ENCODE measurements at places on chromosomes 2 and 18. TPM values are rescaled to one million over a fixed set of nuclear protein-coding genes. Genes with fewer than 3 reads are reported as not detected.

LRRTM4 gene
- polyA plus RNA-seq = not detected

ABCG8 gene
- polyA plus RNA-seq = not detected

TTL gene
- 37.9 TPM for polyA plus RNA-seq

PPP1CB gene
- polyA plus RNA-seq = 157 TPM

HADHB gene
- polyA plus RNA-seq = 109 TPM

TUBA3D gene
- not detected for polyA plus RNA-seq

C2orf78 gene
- polyA plus RNA-seq = not detected

COBLL1 gene
- 11.1 TPM for polyA plus RNA-seq

SKOR2 gene
- polyA plus RNA-seq = not detected

SULT6B1 gene
- polyA plus RNA-seq = not detected

DNA sequence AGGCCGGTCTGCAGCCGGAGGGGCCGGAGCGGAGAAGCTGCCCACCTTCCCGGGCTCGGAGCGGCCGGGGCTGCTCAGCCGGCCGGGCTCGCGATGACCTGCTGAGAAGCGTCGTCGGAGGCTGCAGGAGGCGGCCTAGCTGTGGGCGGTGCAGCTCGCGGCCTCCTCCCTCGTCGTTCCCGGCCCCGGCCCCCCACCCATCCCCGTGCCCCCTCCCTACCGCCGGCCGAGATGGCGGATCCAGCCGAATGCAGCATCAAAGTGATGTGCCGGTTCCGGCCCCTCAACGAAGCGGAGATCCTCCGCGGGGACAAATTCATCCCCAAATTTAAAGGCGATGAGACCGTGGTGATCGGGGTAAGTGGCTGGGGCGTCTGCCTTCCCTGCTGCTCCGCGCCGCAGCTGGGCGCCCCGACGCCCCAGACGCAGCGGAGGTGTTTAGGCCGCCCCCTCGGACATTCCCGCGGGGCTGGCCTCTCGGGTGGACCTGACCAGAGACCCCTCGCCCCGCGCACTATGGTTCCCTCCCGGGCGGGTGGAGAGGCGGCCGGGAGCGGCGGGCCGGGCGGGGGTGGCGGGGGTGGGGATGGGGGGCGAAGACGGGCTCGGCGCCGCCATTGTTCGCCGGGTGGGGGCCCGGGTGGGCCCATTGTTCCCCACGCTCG lies 492 bp downstream of the KIF5C start:
- no peak for DNase-seq

DNA sequence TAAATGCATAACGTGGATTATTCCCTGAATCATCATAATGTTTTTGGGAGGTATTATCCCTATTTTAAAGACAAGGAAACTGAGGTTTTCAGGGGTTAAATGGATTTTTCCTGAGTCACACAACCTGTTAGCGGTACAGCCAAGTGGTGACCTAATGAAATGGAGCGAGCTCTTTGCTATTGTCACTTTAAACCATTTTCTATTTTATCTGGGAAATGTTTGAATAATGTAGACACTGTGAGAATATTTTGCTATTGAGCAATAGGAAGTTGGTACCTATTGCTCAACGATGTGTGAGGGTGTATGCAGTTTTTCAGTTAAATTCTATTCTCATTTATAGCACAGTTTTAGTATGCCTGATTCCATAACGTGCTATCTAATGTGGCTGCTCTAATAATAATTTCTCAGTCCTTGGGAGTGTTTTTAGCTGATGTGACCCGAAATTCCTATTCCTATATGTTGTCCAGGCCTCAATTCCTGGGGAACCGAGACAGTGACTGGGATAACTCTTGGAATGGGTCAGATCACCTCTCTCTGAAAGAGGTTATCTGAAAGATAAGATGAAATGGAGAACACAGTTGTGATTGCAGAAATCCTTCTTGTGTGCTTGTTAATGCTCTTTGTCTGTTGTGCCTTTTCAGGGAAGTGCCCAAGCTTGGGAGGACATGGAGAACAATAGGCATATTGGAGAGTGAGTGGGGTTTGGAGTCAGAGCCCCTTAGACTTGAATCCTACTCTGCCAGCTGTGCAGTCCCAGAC lies 38.4 kb downstream of the ABCB11 start:
- DNase-seq = no peak

DNA sequence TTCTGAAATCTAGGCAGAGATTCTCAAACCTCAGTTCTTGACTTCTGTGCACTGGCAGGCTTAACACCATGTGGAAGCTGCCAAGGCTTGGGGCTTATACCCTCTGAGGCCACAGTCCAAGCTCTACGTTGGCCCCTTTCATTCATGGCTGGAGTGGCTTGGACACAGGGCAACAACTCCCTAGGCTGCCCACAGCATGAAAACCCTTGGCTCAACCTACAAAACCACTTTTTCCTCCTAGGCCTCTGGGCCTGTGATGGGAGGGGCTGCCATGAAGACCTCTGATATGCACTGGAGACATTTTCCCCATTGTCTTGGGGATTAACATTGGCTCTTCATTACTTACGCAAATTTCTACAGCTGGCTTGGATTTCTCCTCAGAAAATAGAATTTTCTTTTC lies 46.7 kb downstream of the TANC1 start:
- no peak for DNase-seq

DNA sequence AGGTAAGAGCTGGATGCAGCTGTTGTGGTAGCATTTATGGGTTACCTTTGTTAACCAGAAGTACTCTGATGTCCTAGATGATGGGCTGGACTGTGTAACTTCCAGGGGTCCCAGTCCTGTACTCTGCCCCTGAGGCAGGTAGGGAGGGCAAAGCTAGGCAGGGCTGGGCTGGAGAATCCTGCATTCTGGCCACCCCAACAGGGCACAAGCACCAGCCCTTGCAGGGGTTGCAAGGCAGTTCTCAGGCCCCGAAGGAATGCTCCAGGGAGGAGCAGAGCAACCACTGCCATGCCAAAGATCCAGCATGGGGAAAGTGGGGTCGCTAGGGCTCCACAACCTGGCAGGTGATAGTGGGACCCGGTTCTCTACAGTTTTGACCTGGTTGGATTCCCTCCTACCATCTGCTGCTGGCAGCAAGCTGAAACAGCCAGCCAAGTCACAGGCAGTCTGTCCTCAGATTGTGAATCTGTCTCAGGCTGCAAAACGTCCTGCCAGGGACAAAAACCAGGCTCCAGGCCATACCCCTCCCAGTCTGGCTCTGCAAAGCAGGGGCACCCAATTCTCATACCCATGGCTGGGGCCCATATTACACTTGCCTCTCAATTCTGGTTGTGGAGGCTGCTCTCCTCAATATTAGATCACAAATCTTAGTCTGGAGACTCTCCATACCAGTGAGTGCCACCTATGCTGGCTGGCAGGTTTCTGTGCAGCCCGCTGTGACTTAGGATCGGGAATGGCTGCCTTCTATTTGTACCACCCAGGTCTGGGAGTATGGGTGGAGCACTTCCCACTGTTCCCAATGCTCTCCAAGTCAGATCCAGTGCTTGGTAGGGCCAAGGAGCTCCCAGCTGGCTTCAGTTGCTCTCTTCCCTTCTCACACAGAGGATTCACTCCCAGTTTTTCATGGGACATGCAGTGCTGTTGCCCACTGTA lies 61.1 kb downstream of the SMCHD1 start:
- no peak for DNase-seq

GRCh38 chr2:54240515-54241469 lies 15.2 kb downstream of the TSPYL6 start:
- DNase-seq = no peak

DNA sequence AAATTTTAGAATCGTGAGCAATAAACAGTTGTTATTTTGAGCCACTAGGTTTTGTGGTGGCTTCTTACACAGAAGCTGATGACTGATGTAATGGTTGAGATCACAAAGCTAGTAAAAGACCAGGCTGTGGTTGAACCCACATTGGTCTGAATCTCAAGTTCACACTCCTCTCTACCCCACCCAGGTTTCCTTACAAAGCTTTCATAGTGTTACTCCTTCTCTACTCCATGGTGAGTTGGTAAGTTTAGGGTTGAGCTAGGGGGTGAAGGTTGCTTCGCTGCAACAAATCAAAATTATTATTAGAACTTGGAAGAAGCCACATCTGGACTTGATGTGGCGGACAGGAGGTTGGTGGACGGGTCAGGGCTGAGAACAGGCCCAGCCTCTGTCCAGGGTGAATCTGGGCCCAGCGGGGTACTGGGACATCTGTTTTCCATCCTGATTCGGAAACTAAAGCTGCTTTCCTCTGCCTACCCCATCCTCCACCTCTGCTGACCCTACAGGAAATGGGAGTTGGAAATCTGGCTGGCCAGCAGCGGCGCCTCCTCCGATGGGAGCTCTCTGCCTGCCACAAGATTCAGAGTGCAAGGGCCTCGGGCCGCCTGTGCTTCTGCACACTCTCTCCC lies 86.3 kb downstream of the ZFP36L2 start:
- no peak for DNase-seq

- no peak for DNase-seq
Measured at GRCh38 chr2:186554429-186554828, 35.4 kb upstream of the ITGAV start.

DNA sequence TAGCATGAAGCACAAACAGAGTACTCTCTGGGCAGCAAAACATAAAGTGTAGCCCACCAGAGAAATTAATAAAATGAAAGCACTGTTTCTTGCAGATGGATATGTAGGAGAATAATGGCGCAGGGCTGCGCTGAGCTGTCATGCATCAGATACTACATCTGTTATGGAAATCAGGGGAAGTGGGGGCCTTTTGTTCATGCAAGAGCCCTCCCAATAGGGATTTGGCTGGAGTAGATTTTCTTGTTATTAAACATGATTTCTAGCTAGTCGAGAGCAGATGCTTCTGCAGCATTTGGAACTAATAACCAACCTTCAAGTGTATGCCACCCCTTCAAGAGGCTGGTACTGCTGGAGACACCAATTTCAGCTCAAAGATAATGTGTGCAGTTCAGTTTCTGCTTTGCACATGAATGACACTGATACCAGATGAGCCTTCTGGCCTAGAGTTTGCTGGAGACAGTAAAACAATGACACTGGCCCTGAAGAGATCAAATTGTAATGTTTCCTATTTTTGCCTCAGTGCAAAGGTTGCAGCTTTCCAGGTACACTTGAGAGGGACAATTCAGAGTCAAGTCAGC lies 58.0 kb downstream of the RND3 start:
- no peak for DNase-seq

- DNase-seq = no peak
Measured at GRCh38 chr2:163269374-163270021, 430.9 kb upstream of the KCNH7 start.

DNA sequence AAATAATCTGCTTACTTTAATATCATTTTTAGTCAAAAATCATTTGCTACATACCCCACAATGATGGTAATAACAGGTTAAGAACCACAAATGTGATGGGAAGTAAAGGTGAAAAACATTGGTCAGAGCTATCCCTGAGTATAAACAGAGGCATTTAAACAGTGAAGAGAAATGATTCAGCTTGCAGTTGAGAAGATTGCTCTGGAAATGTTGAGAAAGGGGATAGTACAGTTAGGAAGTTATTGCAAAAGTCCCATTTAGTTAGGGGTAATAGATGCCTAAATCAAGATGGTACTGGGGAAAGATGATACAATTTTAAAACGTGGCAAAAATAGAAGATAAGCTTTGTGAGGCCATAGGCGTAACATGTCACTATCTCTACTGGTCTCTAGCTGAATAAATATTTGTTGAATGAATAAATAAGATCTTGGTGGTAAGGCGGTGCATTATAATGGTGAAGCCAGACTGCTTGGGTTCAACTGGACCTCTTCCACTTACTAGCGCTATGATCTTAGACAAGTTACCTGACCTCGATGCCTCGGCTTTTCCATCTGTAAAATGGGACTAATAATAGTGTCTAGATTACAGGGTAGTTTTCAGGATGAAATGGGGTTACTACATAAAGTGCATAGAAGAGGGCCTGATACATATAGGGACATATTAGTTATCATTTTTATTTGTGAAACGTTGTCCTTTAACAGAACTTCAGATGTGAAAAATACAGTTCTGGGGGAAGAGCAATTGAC lies 2.0 kb upstream of the BZW1 start:
- no peak for DNase-seq

GRCh38 chr2:162591403-162592083 lies 247.0 kb downstream of the KCNH7 start:
- no peak for DNase-seq

- no peak for DNase-seq
Measured at GRCh38 chr2:36753706-36754221, 57.3 kb downstream of the VIT start.

DNA sequence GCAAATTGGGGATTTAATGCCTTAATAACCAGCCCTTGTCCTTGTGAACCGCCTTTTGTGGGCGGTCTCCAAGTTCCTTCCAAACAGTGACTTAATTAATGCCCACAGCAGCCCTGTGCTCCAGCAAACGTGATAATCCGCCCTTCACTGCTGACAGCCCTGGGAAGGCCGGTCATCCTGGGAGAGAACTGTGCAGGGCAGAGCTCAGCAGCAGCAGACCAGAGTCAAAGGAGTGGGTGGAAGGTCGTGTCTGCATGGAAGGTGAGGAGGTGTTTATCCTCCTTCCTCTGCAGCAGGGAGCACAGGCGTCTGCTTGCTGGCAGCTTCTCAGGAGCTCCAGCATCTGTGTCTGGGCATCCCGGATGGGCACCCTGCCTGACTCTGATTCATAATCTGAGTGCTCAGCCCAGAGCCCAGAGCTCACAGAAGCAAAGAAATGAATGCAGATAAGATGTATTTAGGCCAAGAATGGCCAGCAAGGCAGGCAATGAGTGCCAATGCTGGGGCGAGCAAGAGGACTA lies 270.0 kb upstream of the PXDN start:
- DNase-seq = no peak

DNA sequence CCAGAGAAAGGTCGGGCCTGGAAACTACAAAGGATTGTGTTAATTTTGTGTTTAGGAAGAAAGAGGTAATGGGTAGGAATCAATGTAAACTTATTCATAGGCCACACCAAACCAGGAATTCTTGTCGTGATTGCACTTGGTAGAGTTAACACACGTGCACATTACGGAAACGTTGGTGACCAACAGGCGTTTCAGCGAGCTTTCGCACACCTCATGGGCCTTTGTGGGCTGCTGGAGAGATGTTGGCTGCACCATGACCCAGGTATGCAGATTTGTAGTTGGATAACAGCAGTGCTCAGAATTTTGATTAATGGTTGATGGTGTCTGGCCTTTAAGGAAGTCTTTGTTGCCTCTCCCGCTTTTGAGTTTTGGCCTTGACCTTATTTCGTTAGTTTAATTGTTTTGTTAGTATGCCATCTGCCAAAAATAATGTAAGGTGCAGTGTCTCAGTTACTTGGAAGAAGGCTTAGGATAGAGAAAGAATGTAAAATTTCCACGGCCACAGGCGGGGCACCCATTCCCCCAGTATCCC lies 1.9 kb downstream of the ZNF236 start:
- DNase-seq = no peak

- no peak for DNase-seq
Measured at GRCh38 chr2:239341146-239341732, 59.6 kb downstream of the HDAC4 start.

GRCh38 chr2:171894612-171894947 lies 536 bp upstream of the SLC25A12 start:
- DNase-seq = no peak

DNA sequence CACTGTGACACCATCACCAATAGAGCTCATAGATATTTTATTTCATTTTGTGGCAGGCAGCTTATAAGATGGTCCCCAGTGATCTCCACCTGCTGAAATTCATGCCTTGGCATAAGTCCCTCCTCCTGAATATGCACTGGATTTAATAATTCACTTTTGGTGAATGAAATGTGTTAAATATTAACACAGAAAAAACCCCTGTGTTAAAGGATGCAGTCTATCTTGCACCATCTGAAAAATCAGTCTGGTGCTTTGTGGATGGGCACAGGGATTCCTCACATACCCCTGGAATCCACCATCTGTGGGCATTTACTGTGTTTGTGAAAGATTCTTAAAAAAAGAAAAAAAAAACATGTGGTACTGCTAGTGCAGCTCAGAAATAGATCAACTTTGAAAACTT lies 26.1 kb upstream of the WIPF1 start:
- DNase-seq = no peak
